ENCODE measurements at places on chromosomes 6 and 20.

GRCh38 chr6:73560853-73561407 is 40.1 kb upstream of the EEF1A1 start:
- no peak for DNase-seq

- peak; percentile 14 for DNase-seq
Measured at GRCh38 chr6:132011582-132011981, 60.4 kb upstream of the CCN2 start.

- no peak for DNase-seq
Measured at GRCh38 chr6:139863964-139864363, 489.5 kb upstream of the CITED2 start.

- no peak for DNase-seq
Measured at GRCh38 chr20:52542131-52542530, 350.6 kb upstream of the ZFP64 start.

GRCh38 chr20:4870906-4871305 is 130.4 kb downstream of the SLC23A2 start:
- DNase-seq: no peak

GRCh38 chr6:33384581-33385020 is 7.0 kb upstream of the KIFC1 start:
- peak; percentile 76 for DNase-seq

- no peak for DNase-seq
Measured at GRCh38 chr6:119209452-119210205, 131.2 kb upstream of the FAM184A start.

DNA sequence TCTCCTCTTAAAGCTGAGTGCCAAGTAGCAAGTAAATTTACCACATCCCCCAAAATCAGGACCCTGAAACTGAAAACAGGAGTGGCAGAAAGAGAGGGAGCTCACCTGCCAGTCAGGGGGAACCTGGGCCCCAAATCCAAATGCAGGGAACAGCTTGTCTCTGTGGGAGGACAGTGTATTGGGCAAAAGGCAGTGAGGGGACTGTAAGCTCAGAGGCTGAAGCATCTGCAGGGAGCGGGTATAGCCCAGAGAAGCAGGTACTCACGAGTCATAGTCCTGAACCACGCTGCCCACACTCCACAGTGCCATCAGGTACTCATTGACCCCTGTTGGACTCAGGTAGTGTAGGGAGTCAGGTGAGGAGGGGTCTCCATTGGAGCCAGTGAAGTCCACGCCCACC is 15.0 kb downstream of the SPAG4 start:
- DNase-seq: no peak

- no peak for DNase-seq
Measured at GRCh38 chr20:18077157-18077556, 19.4 kb upstream of the OVOL2 start.

- DNase-seq: no peak
Measured at GRCh38 chr6:76264468-76264867, 192.0 kb upstream of the IMPG1 start.

- no peak for DNase-seq
Measured at GRCh38 chr20:6038256-6038655, 15.6 kb downstream of the LRRN4 start.

DNA sequence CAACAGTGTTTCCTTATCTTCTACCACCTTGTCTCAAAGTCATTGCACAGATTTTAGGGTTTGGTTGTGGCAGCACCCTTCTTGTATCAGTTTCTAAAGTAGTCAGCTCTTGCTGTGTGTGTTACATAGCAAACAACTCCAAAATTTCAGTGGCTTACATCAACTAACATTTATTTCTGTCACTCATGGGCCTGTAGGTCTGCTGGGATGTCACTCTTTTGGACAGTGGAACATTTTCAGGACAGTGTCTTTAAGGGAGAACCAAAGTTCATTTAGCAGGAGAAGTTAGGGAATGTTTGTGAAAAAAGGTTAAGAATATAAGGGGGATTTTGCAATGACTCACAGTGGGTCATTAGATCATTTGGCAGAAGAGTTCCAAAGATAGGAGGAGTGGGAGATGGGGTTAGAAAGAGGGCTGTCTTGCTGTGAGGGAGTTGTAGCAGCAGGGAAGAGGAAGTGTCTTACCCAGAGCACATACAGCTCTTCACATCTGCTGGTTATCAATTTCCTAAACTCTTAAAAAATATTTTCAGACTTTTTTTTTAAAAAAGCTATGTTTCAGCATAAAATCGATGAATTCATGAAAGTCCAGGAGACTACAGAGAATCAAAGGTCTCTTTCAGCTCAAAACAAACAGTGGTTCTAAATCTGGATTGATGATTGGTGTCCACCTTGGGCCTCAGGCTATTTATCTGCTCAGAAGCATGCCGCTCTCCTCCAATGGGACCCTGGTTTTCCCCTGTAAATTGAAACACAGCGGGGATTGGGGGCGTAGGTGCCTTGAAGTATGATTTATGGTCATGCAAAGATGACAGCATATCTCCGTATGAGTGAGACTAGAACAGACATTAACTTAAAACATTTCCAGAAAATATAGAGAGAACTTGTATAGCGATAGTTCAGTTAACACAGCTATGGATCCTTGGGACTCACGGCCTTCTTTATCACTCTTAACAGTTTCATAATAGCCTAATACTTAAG is 117.3 kb downstream of the B3GAT2 start:
- DNase-seq: no peak

DNA sequence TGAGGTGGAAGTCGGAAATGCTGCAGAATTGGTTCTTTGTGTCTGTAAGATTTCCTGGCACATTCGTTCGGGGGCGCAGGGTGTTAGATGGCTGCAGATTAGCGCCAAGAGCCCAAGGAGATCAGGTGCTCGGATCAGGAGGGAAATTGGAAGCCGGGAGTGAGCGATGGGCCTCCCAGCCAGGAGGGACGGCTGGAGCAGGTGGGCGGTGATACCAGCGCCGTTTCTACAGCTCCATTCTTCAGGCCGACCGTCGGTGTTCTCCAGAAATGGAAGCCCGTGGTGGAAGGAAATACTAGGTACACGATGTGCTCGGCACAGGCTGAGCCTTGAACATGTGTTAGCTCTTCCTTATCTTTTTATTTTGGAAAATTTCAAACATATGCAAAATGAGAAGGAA is 6.5 kb downstream of the SIRPA start:
- DNase-seq: no peak

DNA sequence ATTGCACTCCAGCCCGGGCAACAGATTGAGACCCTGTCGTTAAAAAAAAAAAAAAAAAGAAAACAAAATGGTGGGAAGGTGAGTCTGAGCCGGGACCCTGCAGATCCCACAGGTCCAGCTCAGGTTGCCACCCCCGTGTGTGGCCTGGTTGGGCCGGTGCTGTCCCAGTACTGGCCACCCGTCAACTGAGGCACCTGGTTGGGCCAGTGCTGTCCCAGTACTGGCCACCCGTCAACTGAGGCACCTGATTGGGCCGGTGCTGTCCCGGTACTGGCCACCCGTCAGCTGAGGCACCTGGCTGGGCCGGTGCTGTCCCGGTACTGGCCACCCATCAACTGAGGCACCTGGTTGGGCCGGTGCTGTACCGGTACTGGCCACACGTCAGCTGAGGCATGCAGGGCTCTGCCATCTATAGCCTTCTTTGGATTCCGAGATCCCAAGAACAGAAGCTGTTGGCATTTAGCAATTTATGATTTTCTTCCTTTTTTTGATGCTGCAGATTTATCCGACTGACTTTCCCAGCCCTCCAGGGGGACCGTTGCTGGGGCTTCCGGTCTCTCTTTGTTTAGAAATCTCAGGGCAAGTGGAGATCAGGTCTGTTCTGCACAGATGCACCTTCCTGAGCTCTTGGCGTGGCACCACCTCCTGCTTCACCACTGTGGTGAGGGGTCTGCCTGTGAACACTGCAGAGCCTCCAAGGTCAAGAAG is 113.8 kb downstream of the SYCP2 start:
- DNase-seq: no peak

DNA sequence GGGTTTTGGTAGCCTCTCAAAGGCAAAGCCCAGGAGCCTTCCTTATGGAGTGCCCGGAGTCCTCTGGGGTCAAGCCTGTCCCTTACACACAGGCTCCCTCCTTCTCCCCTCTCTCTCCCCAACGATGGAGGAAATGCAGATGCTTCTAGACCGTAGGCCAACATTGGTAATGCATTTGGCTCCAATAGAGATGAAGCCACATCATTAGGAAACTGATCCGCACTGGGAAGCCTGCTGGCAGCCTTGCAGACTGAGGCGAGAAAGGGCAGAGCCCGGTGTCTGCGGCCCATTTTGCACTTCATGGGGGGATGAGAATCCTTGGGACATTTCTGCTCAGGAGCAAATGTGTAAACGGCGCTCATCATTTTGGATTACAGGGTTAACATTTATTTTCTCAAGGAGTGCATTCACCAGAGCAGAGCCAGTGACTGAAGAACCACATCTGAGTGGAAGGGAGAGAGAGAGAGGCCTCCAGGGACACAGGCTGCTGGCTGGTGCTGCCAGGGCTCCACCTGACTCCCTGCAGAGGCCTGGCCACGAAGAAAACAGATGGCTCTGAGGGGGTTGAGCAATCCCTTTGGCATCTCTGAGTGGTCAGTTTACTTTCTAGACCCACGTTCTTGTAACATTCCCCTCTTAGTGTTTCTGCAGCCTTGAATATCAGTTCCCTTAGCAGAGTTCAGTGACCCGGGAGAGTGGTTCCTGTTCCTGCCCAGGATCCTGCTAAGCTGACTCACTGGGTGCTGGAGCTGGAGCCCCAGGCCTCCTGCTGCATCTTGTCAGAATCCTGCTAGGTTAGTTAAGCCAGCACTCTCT is 4.4 kb upstream of the CST3 start:
- peak; percentile 64 for DNase-seq

DNA sequence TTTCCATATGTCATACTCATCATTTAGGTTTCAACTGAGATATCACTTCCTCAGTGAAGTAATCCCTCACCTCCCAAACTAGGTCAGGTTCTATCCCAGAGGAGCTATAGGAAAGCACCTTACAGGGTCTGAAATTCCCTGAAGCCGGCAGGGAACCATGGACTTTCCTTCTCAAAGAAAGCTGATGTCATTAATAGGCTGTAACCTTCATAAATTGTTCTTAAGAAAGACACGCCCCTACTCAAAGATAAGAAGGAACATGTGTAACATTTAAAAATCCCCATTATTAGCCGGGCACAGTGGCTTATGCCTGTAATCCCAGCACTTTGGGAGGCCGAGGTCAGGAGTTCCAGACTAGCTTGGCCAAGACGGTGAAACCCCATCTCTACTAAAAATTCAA is 50.0 kb upstream of the RNGTT start:
- no peak for DNase-seq

GRCh38 chr6:35716798-35717197 is 20.0 kb upstream of the ARMC12 start:
- DNase-seq: no peak

- peak; percentile 85 for DNase-seq
Measured at GRCh38 chr20:50580016-50580747, 70.0 kb downstream of the PTPN1 start.

GRCh38 chr6:24545691-24546090 is 50.9 kb downstream of the ALDH5A1 start:
- no peak for DNase-seq

DNA sequence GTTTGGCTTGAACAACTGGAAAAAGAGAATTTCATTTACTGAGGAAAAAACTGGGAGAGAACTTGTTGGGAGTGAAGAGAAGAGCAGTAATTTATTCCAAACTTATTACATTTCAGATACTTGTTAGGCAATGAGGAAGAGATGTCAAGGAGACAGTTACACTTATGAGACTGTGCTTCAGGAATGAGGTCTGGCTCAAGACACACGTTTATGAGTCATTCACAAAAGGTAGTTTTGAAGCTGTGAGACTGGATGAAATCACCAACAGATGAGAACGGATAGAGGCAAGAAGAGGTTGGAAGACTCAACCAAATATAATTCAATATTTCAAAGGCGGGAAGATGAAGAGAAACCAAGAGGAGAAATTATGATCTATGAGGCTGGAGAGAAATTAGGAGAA is 70.6 kb upstream of the DEFB112 start:
- peak; percentile 40 for DNase-seq

GRCh38 chr6:12403201-12403826 is 113.2 kb downstream of the EDN1 start:
- peak; percentile 83 for DNase-seq

DNA sequence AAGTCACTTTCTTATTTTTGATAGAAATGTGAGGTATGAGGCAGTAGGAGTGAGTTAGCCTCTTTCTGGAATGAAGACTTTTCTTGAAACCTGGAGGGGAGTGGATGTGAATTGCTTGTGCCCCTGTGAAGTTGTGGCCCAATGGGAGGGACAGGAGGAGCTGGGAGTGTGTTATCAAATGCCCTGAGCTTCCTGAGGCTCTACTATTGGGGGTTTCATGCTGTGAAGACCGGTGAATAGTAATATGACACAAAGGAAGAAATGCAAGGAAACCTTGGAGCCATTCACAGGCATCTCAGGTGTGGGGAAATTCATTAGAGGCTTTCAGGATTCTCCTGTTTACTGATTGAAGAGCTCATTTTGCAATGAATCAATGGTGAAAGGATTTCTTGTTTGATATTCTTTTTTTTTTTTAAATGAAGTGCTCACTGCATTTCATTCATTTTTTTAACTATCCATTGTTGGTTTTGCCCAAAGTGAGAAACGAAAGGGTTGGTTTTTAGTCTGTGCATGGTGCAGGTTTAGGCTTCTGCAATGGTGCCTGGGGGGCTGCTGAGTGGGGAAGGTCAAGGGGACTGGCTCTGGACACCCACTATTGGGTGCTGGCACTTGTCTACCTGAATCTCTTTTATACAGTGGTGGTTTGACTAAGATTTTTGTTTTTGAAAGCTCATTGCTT is 8.2 kb downstream of the RNF144B start:
- no peak for DNase-seq

DNA sequence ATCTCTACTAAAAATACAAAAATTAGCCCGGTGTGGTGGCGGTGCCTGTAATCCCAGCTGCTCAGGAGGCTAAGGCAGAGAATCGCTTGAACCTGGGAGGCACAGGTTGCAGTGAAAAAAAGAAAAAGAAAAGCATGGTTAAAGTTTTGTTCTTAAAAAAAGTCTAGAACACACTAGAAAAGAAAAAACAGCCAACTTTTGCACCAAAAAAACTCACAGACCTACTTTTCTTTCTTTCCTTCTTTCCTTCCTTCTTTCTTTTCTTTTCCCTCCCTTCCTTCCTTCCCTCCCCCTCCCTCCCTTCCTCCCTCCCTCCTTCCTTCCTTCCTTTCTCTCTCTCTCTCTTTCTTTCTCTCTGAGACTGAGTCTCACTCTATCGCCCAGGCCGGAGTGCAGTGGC is 204.4 kb downstream of the BTBD9 start:
- DNase-seq: no peak

DNA sequence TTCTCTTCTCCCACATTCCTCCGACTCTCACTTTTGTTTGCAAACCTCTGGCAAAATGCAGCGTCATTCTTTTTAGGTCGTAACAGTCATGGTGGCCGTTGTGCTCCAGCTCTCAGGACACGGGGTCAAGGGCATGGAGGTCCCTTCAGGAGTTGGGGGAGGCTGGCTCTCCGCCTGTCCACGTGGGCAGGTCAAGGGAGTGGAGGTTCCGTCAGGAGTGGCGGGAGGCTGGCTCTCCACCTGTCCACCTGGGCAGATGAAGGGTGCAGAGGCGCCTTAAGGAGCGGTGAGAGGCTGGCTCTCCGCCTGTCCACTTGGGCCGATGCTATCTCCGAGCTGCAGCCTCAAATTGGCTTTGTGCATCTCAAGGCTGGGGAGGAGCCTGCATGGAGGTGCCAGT is 98.0 kb downstream of the ERMARD start:
- no peak for DNase-seq

Measured in AG08395 (cell line).